ENCODE measurements at places on chromosomes 12 and 14.

GRCh38 chr12:21438643-21439042 is 1.2 kb downstream of the PYROXD1 start:
- no peak for DNase-seq

DNA sequence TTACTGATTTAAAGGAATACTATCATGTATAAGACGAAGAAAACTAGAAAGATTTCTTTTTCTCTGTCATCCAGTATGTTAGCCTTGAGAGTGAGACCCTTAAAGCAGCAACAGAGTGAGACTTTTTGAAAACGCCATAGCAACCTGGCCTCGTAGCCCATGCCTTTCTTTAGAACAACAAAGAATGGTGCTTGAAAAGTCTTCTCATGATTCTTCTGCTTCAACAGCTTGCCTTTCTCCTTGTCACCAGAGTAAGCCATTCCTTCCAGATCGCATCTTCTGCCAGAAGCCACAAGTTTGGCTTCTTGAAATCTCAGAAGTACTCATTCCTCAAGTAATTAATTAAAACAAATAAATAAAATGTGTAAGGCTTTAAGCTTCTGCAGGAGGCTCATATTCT is 109.3 kb downstream of the PDE3A start:
- DNase-seq: no peak

GRCh38 chr14:87852107-87852506 is 140.9 kb downstream of the GALC start:
- no peak for DNase-seq

- no peak for DNase-seq
These were observed 173.2 kb upstream of the PWP1 start for GRCh38 chr12:107512391-107512790.

- no peak for DNase-seq
These were observed 90.5 kb downstream of the CHST11 start for GRCh38 chr12:104547235-104547634.

DNA sequence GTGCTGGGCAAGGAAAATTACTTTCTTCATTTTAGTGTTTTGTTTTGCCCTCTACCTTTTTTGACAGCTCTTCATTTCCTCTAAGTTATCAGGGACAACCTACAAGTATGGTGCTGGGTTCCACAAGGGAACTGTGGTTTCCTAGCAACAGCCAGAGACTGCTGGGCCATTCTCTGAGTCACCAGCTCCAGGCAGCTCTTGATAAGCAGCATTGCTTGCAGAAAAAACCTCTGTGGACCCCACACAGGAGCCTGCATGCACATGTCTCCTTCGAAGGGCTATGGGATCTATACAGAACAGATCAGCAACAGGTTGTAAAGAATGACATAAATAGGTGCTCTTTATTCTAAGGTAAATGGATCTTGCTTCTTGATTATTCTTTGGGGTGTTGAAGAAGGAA is 81.0 kb upstream of the CCDC196 start:
- peak; percentile 45 for DNase-seq

GRCh38 chr12:111238075-111238734 is 130.7 kb downstream of the PHETA1 start:
- no peak for DNase-seq

DNA sequence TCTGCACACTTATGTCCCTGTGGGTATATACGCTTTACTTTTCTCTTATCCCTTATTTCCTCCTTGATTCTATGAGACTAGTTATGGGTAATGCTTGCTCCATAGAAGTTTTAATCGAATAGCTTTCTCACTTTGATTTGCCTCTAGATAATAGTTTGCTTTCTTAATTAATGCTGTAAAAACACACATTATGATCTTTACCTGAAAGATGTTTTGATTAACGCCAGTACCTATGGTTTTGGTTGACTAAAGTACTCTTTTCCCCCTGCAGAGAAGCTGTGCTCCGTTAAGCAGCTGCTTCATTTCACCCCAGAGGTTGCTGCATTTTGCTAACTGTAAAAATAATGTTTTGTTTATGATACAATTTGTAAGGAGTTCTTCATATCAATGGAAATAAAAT is 362.3 kb downstream of the FLRT2 start:
- no peak for DNase-seq

DNA sequence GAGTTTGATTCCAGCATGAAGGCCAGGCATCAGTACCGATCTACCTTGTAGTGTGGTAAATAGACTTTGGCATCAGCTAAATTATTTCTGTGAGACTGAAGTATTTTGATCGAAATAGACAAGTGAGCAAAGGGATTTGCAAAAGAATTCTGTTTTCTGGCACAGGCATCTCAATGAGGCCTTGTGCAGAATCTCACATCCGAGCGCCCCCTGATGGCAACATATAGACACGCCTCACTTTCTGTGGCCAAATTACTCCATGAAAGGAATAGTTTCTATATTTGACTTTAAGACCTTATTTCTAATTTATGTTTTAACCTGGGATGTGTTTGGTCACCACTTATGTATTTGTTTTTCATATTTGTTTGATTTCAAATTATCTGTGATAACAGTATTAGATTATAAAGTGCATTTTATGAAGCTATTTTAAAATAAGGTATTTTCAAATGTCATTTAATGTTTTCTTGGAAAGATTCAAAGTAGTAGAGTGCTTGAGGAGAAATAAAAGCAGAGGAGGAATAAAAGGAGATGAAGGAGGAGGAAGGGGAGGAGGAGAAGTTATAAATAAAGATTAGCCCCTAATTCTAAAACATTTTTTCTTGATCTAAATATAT is 731.9 kb downstream of the NRXN3 start:
- DNase-seq: peak; percentile 14

- no peak for DNase-seq
These were observed 41.6 kb downstream of the PIK3C2G start for GRCh38 chr12:18302809-18303430.

DNA sequence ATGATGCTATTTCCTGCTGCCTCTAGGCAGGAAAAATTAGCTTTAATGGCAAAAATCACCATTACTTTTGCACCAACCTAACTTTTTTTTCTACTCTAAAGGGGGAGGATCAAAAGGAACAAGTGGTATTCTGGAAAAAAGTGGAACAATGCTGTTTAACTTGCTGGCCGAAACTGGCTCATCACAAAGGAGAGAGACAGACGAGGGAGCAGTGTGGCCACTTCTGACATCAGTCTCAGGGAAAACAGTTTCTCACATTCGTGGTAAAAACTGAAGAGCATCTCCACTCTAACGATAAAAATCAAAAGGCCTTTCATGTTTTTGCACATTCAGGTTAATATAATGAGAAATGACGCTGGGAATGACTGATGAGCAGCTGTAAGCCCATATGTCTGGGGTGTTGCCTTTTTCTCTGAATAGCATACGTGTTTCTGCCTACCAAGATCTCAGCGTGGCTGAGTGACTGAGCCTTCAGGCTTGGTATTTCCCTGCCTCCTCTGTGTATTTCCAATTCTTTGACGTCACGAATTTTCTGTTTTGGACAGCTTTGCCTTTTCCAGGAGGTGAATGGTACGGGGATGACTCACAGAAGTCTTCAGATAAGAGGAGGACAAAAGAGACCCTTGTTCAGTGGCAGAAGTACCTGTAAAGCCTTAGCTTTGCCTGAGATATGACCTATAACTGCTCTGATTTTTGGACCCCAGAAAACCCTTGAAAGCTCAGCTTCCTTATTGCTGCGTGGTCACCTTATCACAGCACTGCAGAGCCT is 358.8 kb downstream of the GLT1D1 start:
- DNase-seq: no peak

DNA sequence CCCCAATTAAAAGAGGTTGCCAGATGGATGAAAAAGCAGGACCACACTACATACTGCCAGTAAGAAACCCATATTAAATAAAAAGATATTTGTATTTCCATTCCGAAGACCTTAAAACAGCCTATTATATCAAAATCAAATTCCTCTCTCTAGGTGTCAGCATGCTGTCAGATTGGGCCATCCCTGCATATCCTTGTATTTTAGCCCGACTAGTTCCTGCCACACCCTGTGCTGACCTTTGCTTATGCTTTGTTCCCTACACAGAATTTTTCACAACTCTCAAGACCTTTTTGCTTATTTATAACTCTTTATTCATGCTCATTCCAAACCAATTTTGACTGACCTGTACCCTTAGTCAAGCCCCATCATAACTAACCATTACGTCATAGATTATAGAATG is 12.8 kb downstream of the GSKIP start:
- no peak for DNase-seq

- DNase-seq: no peak
These were observed 280.9 kb upstream of the FLRT2 start for GRCh38 chr14:85248881-85249635.

- DNase-seq: peak; percentile 18
These were observed 534.7 kb downstream of the RPS29 start for GRCh38 chr14:49051328-49052060.

DNA sequence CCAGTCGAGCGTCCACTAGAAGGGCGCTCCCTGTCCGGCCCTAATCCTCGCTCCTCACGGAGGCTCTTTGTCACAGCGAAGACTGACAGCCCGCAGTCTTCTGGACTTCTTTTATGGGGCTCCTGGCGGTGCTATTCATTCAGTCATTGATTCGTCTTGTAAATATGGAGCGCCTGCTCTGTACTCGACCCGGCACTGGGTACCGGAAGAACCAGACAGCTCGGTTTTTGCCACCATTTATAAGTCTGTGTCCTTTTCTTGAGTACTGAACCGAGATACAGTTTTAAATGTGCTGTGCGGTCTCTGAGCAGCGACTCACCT is 570 bp downstream of the DMAC2L start:
- peak; percentile 63 for DNase-seq

DNA sequence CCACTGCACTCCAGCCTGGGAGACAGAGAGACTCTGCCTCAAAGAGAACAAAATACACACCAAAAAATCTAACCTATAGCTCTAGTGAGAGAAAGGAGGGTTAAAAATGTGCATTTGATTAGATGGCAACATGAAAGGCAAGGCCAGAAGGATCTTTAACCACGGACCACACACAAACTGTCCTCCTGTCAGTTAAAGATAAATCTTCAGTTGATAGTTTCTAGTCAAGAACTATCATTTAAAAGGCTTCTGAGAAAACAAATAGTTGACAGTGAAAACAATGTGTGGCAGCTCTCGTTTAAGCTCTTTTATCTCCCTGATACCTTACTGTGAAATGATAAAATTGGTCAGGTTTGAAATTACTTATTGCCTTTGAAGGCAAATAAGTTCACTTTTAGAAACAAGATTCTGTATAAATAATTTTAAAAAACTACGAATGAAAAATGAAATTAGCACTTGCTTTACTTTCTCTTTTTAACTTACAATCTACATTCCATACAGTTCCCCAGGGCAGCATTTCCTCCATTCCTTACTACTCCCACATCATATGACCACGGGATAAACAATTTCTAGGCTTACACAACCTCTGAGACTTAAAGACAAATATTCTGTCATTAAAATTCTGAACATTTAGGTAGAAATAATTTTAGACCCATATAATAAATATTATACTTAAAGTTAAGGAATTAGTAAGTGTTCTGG is 71.4 kb upstream of the GNPNAT1 start:
- no peak for DNase-seq

DNA sequence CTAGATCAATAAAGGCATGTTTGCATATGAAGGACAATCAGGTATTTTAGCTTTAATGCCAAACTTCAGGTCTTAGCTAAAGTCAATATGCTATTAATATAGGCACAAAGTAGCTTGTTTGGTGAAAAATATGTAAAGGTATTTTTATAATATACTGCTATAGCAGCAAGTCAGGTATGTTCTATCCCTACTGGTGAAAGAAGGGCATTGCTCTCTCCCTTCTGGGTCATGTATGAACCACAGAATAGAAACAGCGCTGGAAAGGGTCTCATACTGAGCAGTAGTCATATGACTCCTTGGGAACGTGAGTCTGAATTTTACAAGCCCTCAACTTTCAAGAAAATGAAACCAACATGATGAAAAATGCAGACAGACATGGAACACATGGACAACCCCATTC is 314.6 kb downstream of the GRIN2B start:
- DNase-seq: no peak

DNA sequence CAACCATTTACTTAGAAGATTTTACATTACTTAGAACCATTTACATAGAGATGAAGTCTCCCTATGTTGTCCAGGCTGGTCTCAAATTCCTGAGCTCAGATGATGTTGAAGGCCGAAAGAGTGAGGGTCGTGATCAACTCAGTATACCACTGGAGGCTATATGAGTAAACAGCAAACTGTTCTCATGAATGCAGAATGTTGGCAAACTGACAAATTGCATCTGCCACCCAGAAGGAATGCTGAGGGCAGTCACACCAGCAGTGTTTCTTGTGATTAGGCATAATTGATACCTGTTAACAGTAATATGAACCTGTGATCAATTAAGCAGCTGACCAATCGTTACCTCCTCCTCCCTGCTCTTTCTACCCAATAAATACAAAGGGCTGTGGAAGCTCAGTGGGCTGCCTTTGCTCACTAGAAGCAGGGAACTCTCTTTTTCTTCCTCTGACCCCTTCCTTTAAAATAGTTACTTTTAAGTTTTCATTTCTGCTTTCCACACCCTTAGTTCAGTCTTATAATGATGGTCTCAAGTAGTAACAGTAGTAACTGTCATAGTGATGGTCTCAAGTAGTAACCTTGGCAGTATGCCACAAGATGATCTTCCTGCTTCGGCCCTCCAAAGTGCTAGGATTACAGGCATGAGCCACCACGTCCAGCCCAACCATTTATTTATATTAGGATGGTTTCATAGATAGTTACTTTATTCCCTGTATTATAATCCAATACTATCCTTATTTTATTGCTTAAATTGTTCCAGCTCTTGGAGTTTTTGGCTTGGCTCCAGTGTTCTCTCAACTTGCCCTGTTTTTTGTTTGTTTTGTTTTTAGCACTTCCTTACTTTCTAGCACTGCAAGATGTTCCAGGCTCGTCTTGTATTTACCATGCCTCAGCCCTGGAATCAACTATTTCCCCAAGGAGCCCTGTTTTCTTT is 25.8 kb downstream of the LIMA1 start:
- peak; percentile 69 for DNase-seq

DNA sequence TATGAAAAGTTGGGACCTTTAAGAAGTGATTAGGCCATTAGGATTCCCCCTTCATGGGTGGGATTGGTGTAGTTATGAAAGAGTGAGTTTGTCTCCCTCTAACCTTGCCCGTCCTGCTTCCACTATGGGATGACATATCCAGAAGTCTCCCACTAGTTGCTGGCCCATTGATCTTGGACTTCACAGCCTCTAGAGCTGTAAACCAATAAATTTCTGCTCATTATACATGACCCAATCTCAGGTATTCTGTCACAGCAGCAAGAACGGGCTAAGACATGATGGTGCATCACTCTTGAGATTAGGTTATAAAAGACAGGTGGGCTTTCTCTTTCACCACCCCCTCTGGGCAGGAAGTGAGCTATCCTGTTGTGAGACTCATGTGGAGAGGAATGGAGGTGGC is 8.6 kb upstream of the SMOC1 start:
- no peak for DNase-seq

- no peak for DNase-seq
These were observed 130.7 kb downstream of the CRACR2A start for GRCh38 chr12:3622021-3622821.

DNA sequence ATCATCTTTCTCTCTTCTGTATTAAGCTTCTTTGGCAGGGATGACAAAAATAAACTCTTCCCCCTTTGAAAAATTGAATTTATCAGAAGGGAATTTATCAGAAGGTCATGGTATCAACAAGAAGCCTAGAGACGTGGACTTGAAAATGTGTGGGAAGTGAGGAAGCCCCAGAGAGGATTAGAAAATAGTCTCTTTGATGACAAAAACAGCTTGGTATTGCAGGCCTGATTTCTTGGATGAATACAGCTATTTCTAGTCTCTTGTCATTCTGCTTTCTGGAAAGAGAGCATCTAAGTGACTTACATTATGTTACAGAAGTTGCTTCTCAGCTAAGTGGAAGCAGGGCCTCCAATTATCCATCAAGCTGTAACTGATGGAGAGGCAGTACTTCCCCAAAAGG is 111.1 kb downstream of the KITLG start:
- no peak for DNase-seq

- DNase-seq: no peak
These were observed 8.1 kb downstream of the PTPN6 start for GRCh38 chr12:6959058-6959804.
